Stromal cell of bone marrow (primary cell): ENCODE measurements at places on chromosomes 4 and X.

DNA sequence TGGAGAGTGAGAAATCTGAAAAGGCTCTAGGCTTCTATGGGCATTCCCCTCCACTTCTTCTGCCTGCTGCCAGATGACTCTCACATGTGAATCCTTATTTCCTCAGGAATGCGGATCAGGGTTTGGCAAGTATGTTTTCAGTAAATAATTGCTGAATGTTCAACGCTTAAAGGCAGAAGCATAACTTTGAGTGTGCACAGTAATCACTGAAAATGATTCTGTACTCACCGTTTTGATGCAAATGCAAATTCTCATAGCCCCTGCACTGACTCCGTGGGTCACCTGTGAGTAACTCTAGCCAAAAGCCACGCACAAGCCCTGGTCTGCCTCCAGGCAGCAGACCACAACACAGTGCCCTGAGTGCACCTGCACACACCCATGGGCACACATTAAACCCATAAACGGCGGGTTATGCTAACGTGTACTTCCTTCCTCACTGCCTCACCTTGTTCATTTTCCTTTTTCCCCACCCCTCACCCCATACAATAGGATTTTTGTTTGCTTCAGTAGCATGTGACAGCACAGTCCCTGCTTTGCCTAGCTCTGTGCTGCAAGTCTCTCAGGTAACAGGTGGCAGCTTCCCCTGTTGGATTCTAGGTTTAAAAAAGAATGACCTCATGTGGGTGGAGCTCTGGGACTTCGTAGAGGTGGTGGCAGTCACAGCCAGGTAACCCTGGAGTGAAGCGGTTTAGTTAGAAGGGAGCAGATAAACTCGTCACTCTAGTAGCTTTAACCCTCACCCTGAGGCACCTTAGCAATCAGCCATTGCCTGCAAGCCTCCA is at the start of gene ARHGEF38:
TSS of gene ARHGEF38 (plus strand) at position 656 of the 782 bp plus-strand sequence. CDS start 146 bp downstream, outside the sequence.
- peak; percentile 6 for DNase-seq

- DNase-seq, result no peak
These were observed 1.6 kb downstream of the GRIA3 start for GRCh38 chrX:123185721-123186120.

GRCh38 chrX:79081895-79082512 is 62.5 kb upstream of the GPR174 start:
- peak; percentile 10 for DNase-seq

DNA sequence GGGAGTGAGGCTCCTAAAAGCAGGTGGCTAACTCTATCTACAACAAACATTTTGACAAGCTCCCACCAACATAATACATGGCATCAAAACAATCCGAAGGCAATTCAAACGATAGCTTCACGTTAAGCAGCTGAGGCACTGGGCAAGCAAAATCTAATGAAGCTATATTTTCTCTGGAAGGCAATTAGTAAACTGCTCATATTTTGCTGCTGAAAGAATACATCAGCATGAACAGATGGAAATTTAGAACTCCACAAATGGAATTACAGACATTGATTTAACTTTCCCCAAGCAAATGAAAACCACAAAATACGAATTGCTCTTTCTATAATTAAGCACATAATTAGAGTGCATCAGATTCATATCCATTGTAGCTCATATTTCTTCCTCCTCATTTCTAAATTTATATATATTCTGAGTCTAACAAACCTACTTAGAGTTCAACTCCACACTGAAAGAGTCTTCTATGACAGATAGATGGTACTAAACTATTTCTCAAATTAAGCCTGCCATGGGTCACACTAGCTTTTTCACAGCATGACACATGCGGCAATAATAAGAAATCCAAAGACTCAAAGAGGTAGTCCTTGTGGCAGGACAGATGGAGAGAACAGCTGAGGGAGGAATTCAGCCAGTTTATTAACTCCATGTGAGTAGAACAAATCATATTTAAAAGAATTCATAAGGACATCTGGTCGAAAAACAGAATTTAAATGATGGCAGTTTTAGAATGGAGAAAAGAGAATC is 305.4 kb downstream of the MAPK10 start:
- DNase-seq, result no peak

GRCh38 chr4:2734612-2735011 is 21.5 kb downstream of the TNIP2 start:
- DNase-seq, result no peak

DNA sequence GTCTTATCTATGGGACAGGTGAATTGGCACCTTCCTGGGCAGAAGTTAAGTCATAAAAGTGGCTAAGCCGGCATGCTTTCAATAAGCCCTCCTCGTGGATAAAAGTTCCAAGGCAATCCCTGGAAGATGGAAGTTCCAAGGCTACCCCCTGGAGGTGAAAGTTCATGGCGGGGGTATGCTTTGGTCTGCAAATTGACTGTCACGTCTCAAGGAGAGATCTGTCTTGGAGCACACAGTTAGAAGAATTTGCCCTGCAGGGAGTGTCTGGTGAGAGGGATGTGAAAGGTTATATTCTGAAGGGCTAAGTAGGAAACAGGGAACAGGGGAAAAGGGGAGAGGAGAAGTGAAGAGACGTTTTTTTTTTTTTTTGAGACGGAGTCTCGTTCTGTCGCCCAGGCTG is 26.2 kb upstream of the GPR173 start:
- no peak for DNase-seq

DNA sequence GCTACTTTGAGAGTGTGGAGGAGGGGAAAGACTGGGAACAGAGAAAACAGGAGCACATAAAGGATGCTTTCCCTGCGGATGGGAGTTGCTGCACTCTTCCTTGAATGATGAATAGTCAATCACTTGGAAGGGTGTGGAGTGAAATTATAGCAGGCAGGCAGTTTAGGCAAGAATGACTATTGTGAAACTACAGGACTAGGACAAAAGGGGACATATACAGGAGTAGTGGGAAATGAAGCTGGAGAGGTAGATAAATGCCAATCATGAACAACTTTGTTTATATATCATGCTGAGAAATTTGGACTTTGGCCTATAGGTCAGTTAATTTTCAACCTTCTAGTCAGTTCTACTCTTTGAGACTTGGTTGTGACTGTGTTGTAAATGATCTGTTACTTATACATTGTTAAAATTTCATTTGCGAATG is 76.9 kb downstream of the PAQR3 start:
- no peak for DNase-seq

DNA sequence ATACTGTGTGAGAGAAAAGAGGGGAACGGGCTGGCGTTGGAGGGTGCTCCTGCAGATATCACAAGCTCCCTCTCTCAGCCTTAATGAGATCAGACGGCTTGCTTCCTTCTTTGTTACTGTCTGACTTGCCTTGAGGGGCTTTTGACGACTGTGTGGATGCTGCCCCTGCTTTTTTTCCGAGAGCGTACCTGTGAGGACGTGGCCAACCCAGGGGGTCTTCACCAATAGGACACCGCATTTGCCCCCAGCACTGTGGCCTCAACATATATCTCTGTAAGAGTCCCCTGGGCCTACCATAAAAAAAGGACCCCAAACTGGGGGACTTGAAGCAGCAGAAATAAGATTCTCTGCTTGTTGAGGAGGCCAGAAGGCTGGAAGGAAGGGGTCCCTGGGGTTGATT is 143.9 kb downstream of the SHOX start:
- DNase-seq, result no peak

GRCh38 chr4:13548059-13548983 is 4.0 kb upstream of the NKX3-2 start:
- no peak for DNase-seq

DNA sequence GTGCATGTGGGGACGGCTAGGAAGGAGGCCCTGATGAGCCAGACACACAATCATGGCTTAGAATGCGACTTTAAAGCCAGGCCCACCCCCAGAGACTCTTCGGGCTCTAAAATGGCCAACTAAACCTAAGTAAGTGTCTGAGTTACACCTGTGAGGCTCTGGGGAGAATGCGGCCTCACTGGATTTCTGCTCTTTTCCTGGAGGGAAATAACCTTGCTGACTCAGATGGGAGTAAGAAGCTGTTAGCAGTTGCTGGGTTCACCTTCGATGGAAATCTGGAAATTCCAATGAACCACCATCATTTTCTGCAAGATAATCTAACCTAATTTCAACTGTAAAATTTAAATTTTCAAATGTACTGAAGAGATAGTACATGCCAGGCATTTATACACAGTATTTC is 97.6 kb upstream of the MAML3 start:
- DNase-seq, result no peak

DNA sequence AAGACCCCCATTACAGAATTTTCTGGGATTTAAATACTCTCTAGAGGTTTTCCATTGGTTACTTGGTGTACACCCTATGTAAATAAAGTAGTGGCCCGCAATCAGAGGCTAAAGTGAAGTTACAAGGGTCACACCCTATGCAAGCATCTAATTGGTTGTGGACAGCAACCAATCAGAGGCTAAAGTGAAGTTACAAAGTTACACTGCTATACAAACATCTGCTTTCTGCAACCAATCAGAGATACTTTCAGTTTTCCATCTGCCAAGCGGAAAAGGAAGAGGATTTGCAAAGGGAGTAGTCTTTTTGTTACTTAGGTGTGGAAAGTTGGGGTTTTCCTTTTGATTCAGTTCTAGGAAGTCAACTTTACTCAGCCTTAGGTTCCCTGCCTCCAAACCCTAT is 2.0 kb upstream of the ATRX start:
- peak; percentile 21 for DNase-seq

DNA sequence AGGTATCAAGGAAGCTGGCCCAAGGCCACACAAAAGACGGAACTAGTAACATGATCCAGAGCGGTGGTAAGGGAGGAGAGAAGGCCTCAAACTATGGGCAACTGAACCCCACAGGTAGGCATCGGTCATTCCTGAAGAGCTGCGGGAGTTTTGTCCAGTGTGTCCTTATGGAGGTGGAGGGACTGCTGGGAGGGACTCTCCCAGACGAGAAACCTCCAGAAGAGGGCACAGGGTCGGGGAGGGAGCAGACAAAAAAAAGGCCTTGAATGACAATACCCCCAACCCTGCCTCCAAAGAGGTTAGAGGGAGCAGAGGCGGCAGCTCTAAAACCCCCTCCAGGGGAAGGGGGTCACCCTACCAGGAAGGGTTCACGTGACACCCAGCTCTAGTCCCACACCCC is 6.5 kb downstream of the PQBP1 start:
- no peak for DNase-seq

GRCh38 chr4:74095482-74095881 is 3.5 kb downstream of the CXCL2 start:
- no peak for DNase-seq

DNA sequence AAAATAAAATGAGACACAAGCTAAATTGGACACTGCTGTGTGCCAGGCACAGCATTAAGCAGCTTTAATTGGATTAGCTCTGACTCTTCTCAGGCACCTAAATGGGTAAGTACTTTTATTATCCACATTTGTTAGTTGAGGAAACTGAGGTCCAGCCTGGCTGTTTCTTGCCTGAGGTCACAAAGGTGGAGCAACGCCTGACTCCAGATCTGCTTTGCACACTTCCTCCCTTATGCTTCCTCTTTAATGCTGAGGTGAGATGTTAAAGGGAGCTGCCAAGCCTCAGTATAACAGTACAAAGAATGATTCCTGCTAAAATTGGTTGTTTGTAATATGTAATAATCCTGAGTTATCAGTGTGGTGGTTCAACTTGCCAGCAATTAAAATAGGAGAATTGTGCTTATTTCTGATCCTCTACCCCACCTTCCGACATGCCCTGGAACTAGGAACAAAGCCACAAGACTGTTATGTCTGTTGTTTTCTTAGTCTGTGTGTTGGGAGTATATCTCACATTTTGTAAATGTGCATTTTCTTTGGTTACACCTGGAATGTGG is 74.4 kb downstream of the AFF1 start:
- no peak for DNase-seq

DNA sequence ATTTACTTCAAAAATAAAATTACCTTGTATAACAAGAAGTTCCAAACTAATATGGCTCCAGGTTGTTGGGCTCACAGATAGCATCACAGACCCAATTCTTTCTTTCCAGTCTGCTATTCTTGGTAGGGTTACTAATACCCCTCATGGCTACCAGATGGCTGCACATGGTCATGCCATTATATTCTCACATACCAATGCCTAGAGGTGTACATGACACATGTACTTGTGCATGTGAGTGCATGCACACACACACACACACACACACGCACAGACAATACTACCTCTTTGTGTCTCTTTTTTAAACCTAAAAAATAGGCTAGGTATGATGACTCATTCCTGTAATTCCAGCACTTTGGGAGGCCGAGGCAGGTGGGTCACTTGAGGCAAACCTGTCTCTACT is 31.1 kb downstream of the FBXO8 start:
- DNase-seq, result no peak

DNA sequence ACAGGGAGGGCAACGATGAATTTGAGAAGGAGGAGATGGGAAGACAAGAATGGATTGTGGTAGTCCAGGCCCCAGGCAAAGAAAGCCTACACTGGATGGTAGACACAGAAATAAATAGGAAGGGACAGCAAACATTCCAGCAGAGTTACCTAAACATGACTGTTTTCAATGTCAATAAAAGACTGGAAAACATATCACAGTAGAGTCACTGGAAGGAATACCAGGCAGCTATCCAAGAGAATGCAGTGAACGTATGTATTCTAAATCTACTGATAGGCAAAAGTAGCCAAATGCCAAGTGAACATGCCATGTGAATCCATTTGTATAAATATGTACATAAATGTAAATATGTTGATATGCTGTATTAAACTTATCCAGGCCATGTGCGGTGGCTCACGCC is 183.0 kb downstream of the PALLD start:
- DNase-seq, result no peak

GRCh38 chrX:149313871-149314371 is 191.2 kb downstream of the IDS start:
- peak; percentile 46 for DNase-seq

GRCh38 chr4:1990348-1990645 is 18.5 kb downstream of the NELFA start:
- DNase-seq, result no peak

DNA sequence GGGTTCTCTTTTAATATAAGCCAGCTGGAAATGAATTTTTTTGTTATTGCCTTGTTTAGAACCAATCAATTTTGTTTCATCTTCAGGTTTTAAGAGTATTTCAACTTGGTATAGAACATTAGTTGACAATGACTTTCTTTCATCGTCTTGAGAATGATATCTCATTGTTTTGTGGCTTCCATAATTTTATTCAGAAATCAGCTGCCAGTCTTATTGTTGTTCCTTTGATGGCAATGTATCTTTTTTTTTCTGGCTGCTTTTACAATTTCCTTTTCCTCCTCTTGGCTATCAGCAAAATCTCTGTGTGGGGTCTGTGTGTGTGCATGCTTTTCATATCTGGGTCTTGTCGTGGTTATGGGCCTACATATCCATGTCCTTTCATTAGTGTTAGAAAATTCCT is 1536.4 kb upstream of the TENM3 start:
- no peak for DNase-seq

GRCh38 chr4:55002431-55002830 is 123.0 kb downstream of the KDR start:
- DNase-seq, result no peak
